Brain pericyte (primary cell): ENCODE measurements at places on chromosomes 2 and 18.

- DNase-seq: no peak
Observed at GRCh38 chr2:55999790-56000189, 76.2 kb upstream of the EFEMP1 start.

- peak; percentile 55 for DNase-seq
Observed at GRCh38 chr2:101113441-101114267, 37.5 kb downstream of the TBC1D8 start.

GRCh38 chr2:202944408-202944807, 32.3 kb downstream of the CARF start:
- DNase-seq: no peak

DNA sequence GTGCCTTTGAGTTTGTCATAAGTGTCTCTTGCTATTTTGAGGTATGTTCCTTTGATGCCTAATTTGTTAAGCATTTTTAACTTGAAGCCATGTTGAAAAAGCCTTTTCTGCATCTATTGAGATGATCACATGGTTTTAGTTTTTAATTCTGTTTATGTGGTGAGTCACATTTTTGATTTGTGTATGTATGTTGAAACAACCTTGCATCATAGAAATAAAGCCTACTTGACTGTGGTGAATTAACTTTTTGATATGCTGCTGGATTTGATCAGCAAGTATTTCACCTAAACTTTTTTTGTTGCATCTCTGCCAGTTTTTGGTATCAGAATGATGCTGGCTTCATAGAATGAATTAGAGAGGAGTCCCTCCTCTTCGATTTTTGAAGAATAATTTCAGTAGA, 469.7 kb downstream of the CDH2 start:
- DNase-seq: no peak

GRCh38 chr2:58899692-58900091, 658.6 kb upstream of the FANCL start:
- DNase-seq: no peak

DNA sequence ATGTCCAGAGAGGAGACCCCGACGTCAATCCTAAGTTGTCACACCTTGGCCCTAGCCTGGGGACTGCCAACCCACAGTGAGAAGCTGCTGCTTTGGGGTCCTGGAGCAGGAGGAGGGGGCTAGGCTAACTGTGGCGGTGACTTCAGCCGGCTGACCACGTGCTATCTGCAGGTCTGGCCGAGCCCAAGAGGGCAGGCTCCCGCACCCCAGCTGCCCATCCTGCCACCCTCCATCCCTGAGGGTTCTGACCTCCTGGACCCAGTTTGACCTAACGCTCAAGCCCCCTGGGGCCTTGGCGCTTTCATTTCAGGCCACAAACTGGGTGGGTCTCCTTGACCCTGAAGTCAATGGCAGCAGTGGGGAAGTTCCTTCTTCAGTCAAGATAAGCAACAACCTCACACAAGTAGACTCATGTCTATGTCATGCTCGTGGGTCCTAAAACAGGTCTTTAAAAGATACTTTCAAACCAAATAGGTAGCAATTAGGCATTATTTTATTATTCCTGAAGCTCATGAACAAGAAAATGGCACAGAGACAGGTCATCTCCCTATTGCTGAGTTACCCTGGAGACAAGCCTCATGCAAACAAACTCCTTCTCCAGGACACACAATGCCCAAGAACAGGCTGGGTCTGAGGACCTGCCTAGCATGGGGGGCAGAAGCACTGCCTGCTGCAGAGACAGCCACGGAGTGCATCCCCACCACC, 2.3 kb downstream of the HES6 start:
- DNase-seq: no peak

GRCh38 chr2:231222318-231223000, 24.0 kb downstream of the ARMC9 start:
- no peak for DNase-seq
